ENCODE measurements at places on chromosomes 4 and X.
A peak's percentile ranks its signal among the peaks of the same experiment; 100 is the strongest.

GRCh38 chr4:1492142-1492457 is 85.9 kb upstream of the NKX1-1 start:
- DNase-seq: no peak

DNA sequence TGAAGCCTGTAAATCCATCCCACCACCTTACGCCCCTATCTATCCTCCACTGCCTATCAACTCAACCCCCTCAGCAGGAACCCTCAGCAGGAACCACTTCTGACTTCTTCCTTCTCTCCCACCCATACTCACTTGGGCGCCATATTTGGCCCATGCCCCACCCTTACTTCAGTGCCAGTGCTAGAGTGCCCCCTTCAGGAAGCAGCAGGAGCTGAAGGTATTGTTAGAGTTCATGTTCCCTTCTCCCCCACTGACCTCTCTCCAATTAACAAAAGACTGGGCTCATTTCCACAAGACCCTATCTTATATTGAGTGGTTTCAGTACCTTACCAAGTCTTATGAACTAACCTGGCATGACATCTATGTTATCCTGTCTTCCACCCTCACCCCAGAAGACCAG is 363.1 kb upstream of the SLIT2 start:
- no peak for DNase-seq

DNA sequence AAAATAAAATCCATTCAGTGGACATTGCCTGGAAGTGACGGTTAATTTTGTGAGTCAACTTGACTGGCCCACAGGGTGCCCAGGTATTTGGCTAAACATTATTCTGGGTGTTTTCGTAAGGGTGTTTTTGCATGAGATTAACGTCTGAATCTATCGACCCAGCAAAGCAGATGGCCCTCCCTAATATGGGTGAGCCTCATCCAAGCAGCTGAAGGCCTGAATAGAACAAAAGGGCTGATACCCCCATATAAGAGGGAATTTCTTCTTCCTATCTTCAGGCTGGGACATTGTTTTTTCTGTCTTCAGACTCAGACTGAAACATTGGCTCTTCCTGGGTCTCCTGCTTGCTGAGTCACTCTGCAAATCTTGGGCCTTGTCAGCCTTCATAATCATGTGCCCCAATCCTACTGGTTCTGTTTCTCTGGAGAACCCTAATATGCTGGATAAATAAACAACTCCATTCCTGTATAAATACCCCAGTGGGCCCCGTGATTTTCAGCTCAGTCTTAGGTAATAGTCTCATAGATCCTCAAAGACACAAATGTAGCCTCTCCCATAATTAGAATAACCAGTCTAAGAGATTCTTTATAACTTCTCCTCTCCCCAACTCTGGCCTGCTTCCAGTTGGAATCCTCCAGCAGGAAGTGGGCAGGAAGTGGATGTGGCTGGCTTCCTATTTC is 33.1 kb upstream of the DDX3X start:
- no peak for DNase-seq

DNA sequence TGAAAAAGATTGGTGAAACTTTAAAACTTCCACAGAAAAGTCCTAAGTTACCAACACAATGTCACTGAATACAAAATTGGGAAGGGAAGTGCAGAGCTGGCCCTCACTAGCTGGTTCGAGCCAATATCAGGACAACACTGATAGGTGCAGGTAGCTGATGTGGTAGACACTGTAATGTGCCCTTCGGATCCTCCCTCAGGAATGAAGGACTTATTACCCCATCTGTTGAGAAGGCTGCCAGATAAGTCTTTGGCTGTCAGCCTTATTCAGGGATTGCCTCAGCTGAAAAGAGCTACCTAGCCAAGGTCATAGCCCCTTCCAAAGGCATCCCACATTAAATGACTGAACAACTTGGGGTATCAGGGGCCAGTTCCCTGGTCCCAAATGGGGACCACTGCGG is 5.3 kb downstream of the MCF2 start:
- no peak for DNase-seq

DNA sequence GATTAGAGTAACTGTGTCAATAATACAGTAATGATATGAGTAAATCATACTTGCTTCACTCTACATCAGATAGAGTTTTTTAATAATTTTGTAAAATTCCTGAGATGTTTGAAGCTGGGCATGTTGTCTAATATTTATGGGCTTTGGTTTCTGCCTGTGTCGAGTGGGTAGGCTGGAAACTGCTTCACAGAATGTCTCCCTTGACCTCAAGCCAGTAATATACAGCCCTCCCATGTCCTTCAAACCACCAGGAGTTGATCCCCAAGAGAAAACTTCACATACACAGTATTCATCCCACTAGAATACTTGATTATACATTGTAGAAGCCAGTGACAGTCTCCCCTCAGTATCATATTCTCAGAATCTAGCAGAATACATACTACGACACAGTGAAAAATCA is 284.8 kb upstream of the TENM3 start:
- DNase-seq: no peak

- DNase-seq: no peak
These were observed 356.7 kb downstream of the STIM2 start for GRCh38 chr4:27217261-27217769.

DNA sequence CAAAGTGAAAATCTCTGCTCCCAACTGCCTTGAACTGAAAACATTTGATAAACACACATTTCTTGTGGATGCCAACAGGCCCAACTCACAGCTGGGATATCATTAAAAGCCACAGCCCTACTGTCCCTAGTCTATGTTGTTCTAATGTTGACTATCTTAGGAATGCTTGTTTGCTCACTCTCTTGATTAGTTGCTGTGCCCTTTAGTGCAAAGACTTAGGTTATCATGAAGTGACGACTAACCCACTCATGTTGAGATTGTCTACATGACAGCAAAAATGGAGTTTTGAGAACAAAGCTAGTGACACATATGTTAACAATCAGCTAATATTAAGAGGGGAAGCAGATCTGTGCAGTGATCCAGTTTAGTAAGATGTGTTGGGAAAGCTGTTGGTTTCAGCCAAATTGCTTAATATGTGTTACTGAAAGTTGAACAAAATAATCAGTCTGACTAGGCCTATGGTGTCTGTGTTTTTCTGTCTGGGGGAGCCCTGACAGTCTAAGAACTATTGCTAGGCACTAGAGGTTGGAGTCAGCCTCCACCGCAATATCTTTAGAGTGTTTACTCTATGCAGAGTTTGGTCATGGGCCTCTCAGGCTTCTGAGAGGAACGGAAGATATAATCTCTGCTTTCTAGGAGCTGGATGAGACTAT is 125.5 kb downstream of the ATG4A start:
- DNase-seq: no peak

DNA sequence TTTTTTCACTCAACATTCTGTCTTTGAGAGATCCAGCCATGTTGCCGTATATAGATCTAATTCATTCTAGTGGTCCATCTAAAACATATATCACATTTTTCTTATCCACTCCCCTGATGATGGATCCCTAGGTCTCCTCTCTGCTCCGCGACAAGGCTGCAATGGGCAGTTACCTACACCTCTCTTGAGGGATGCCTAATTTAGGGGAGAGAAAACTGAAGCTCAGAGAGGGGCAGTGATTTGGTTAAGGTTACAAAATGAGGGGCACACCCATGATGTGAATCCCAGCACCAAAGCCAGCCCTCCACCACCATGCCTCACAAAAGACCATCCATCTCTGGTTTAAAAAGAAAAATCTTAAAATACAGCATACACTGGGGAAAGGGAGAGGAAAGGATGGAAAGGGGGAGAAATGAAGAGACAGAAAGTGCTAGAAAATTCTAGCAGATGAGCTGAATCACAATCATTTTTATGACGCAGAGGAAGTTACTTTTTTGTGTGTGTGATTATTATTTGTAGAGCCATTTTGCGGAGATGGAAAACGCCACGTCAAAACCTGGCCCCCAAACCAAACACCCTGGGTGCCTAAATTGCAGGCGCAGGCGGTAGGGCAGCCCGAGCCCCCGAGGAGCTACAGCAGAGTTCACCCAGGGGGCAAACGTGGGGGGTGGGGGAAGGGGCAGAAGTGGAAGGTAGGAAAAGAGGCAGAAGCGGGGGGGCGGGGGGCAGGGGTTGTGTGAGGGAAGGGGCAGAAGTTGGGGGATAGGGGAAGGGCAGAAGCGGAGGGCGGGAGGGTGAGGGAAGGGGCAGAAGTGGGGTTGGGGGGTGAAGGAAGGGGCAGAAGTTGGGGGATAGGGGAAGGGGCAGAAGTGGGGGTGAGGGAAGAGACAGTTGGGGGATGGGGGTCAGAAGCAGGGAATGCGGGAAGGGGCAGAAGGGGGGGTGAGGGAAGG is 1.3 kb upstream of the TSPYL2 start:
- no peak for DNase-seq

DNA sequence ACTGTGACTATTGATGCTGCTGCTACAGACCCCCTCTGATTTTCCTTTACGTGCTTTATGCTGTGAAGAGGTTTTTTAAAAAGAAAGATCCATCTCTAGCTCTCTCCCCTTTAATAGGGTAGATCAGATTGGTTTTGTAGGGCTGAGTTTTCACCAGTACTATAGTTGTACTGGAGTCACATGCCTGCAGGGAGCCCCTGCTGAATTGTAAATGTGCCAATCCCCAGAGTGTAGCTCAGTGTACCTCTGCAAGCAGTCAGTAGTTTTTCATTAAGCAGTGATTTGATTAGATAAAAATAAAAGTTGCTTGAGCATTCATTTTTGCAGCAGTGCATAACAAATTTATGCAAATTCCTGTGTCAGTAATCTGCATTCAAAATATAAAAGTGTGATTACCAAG is 179.2 kb downstream of the IL1RAPL2 start:
- no peak for DNase-seq

DNA sequence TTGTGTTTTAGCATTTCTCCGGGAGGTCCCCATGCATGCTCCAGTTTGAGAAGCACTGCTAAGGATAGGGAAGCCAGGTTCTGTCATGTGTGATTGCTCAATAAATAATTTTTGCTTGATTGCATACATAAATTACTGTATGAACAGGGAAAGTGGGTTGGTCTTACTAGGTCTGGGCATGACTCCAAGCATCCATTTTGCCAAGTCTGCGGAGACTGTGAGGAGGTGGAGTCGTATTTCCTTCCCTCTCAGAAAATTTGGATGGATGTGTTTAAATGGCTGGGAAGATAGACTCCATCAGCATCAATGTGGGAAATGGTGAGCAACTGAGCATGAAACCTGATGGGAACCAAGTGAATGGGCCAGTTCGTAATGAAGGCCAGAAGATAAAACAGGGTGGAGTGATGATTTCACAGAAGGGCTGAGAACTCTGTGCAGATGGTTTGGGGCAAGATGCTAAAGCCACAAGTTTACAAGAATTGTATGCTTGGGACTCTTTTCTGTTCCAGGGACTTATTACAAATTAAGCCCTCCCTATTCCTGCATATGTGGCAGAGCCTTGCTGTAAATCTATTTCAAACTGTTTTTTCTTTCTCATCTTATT is 84.1 kb downstream of the NHS start:
- no peak for DNase-seq

DNA sequence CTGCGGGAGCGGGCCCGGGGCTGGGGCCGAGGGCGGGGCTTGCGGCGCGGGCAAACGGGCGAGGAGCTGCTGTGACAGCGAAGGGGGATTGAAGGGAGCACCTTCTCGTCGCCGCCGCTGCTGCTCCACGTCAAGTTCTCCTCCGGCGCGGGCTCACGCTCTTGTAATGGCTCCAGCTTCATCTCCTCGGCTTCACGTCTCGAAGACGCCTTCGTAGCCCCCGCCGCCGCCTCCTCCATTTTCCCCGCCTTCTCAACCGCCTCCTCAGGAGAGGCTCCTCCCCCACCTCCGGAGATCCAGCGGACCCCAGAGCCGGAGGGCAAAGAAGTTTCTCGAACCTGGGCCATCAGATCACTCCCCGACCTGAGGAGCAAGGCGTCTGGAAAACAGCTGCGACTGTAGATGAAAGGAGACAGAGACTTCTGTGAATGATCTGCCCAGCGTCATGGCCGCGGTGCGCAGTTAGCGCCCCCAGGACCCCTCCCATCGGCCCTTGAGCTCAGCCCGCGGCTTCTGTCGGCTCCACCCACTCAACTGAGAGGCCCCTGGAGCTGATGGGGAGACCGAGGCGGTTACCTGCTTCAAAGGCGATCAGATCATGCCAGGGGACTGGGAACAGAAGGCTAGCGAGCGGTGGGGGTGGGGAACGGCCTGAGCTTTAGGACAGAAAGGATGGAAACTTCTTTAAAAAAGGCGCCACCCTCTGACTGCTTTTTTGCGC is 895 bp downstream of the USP51 start:
- DNase-seq: peak; percentile 29

- DNase-seq: no peak
These were observed 624.0 kb downstream of the MID1IP1 start for GRCh38 chrX:39425124-39425806.

All from activated T-cell treated with anti-CD3 and anti-CD28 coated beads for 48 hours (primary cell).